Frontal cortex (tissue), 4 donors: ENCODE measurements at places on chromosomes 7 and 10.
A peak's percentile ranks its signal among the peaks of the same experiment; 100 is the strongest.

- no peak for DNase-seq
Observed at GRCh38 chr7:69893906-69894305, 295.6 kb downstream of the AUTS2 start.

- no peak for DNase-seq
Observed at GRCh38 chr10:92847202-92847864, 987 bp upstream of the EXOC6 start.

GRCh38 chr10:49365675-49366415 is 30.0 kb downstream of the DRGX start:
- no peak for DNase-seq

- DNase-seq = peak; percentile 88
Observed at GRCh38 chr10:43396928-43397624, 11.9 kb downstream of the HNRNPF start.

- DNase-seq = no peak
Observed at GRCh38 chr10:78547397-78547796, 513.7 kb downstream of the RPS24 start.

- DNase-seq = no peak
Observed at GRCh38 chr10:89171263-89171872, 35.7 kb downstream of the CH25H start.

GRCh38 chr7:14000247-14000646 is 10.8 kb upstream of the ETV1 start:
- no peak for DNase-seq

GRCh38 chr10:99976886-99977665 is 32.7 kb downstream of the DNMBP start:
- DNase-seq = no peak

GRCh38 chr10:5184987-5185775 is at the start of gene AKR1C8:
Gene AKR1C8, minus strand, starts transcription at chr10:5185150. Its CDS starts 46 bp downstream, at chr10:5185104.
- DNase-seq = no peak

GRCh38 chr7:110001254-110001938 is 1089.5 kb upstream of the LRRN3 start:
- no peak for DNase-seq

DNA sequence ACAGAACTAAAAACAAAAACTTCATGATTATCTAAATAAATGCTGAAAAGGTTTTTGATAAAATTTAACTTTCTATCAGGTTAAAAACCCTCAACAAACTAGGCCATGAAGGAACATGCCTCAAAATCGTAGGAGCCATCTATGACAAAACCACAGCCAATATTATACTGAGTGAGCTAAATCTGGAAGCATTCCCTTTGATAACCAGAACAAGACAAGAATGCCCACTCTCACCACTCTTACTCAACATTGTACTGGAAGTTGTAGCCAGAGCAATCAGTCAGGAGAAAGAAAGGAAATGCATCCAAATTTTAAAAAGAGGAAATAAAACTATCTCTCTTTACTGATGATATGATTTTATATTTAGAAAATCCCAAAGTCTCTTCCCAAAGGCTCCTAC is 228.7 kb downstream of the CHRM2 start:
- DNase-seq = no peak

DNA sequence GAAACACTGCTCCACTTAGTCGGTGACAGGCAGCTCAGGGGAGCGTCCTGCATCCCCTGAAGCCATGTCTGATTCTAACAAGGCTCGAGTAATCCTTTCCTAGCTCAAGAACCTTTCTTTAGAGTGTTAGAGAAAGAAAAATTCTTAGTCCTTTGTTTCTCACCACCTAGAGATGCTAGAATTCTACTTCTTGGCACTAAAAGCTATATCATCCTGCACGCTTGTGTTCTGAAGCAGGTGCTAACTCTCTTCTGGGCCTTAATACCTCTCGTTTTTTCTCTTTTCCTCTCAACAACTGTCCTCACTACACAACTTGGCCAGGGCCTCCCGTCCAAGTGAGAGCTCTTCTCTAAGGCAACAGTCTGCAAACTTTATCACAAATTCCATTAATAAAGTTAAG is at the start of gene LYZL2:
Gene LYZL2 (minus strand): TSS at position 101 of the 400 bp plus-strand sequence. CDS start 2,838 bp downstream, outside the sequence.
- DNase-seq = no peak

DNA sequence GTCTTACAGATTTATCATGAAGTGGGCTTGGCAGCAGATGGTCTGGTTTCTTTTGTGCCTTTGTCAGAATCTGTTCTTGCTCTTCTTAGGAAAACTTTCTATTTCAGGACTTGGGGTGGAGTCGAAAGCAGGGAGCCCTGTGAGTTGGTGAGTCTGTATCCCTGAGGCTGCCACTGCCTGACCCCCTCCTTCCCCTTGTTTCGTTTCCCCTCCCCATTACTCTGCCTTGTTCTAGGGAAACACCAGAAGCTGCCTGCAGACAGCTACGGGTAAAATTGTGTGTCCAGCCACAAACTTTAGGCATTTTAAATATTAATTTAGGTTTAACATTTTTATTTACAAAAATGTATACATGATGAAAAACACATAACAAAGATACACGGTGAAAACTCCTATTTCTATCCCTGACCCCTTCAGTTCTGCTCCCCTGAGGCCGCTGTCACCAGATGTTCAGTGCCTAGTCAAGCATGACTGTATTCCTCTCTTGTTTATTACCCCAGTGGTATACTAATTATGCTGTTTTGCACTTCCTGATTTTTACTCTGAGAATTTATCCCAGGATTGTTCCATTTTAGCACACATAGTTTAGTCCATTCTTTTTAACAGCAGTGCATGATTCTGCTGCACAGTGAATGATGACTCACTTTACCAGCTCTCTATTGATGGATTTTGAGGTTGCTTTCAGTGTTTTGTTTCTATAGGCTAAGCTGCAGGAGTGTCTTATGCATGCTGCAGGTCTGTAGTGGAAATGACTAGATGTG is 9.1 kb downstream of the TSPAN14 start:
- no peak for DNase-seq

- DNase-seq = peak; percentile 53
Observed at GRCh38 chr10:126504063-126504760, 115.9 kb upstream of the ADAM12 start.

- no peak for DNase-seq
Observed at GRCh38 chr10:67670401-67670800, 25.6 kb downstream of the CTNNA3 start.

DNA sequence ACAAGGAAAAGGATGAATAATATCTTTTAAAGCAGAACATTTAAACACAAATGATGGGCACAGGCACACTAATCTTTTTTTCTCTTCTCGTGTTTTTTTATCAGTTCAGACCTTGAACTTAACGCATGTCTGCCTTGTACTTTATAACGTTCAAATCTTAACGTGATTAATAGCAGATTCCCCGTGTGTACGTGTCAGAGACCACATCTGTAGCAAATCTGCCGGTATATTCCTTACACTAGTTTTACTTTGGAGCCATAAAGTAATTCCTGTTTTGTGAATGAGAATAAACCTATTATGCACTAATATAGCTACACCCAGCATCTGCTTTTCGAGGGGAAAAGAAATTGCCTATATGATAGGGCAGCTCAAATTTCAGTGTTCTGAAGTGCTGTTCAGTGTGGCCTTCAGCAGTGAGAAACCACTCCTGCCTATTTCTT is 166.0 kb upstream of the TCF7L2 start:
- no peak for DNase-seq

DNA sequence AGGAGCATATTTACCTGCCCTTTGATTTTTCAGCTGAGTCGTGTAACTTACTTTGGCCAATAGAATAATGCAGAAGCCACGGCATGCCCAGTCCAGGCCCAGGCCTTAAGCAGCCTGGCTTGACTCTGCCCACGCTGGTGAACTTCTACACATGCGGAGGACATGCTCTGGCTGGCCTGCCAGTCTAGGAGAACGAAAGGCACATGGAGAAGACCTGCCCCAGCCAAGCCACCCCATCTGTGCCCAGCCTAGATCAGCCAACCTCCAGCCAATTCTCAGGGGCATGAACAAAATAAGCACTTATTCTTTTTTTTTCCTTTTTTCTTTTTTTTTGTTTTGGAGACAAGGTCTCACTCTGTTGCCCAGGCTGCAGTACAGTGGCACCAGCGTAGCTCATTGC is 112.7 kb upstream of the NANOS1 start:
- DNase-seq = no peak

DNA sequence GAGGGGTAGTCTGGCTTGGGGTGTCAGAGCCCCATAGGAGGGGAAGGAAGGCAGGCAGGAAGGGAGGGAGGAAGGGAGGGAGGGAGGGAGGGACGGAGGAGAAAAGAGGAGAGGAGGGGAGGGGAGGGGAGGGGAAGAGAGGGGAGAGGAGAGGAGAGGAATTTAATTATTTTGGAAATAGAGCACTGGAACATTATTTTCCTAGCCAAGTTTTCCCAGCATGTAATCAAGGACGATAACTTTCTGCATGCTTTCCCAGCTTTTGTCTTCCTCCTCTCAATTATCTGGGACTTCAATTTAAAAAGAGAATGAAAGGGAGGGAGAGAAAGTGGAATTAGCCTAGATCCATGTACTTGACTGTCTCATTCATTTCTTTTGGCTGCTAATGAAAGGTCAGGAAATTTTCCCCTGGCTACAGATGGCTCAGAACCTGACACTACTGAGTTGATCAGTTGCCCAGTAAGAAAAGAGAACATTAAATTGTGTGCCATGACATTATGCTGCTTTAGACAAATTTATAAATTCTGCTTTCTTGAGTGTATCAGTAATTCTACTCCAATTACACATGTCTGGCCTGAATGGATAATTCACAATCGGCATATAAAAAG is 148.8 kb downstream of the LRRC4 start:
- DNase-seq = no peak

GRCh38 chr10:28250782-28251181 is 52.1 kb downstream of the MPP7 start:
- DNase-seq = peak; percentile 9

DNA sequence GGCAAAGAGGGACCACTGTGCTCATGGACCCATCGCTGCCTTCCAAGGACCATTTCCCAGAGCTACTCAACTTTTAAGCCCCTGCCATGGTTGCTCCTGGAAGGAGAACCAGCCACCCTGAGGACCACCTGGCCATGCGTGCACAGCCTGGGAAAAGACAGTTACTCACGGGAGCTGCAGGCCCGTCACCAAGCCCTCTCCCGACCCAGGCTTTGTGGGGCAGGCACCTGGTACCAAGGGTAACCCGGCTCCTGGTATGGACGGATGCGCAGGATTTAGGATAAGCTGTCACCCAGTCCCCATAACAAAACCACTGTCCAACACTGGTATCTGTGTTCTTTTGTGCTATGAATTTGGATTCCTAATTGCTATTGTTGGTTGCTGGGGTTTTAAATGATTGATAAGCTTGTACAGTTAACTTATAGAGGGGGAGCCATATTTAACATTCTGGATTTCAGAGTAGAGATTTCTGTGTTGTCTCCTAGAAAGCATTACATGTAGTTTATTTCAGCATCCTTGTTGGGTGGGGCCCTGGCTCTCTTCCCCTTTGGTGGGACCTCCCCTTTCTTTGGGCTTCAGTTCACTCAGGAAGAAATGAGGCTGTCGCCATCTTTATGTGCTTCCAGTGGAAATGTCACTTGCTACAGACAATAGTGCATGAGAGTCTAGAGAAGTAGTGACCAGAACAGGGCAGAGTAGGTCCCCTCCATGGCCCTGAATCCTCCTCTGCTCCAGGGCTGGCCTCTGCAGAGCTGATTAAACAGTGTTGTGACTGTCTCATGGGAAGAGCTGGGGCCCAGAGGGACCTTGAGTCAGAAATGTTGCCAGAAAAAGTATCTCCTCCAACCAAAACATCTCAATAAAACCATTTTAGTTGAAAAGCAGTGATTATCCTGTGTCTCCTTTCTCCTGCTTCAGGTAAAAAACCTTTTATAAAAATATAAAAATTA is 19.4 kb downstream of the LAT2 start:
- DNase-seq = no peak

DNA sequence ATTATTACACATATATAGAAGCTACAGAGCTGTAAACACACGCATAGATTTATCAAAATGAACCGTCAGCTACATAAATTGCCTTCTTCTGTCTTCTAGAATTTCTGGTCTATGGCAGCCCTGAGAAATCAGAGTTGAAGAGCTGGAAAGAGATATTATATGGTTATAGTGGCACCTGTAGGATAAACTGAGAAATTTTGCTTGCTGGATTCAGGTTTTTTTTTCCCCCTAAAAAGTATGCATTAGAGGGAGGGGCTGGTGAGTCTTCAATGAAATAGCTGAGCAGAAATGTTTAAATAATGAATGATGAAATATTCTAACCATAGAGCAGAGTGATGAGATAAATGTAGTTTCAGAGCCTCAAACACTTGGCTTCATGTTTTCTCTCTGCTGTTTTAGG is 78.0 kb upstream of the DYNC1I1 start:
- DNase-seq = no peak

- DNase-seq = peak; percentile 7
Observed at GRCh38 chr7:69078997-69079769, 519.1 kb upstream of the AUTS2 start.

DNA sequence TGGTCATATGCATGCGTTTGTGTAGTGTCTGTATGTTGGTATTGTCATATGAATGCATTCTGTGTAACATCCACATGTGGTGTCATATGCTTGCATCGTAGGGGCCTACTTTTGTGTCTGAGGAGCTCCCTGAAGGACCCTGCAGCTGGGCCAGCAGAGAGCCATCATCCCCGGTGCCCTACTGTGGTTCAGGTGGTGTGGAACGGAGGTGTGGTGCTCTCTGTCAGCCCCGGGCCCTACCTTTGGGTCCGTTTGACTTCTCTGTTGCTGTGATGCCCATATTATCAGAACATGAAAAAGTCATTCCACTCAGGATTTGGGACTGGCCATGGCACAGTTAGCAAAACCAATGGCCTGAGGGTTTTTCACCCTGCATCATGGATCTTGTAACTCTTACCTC is 217.9 kb downstream of the ADARB2 start:
- DNase-seq = no peak

DNA sequence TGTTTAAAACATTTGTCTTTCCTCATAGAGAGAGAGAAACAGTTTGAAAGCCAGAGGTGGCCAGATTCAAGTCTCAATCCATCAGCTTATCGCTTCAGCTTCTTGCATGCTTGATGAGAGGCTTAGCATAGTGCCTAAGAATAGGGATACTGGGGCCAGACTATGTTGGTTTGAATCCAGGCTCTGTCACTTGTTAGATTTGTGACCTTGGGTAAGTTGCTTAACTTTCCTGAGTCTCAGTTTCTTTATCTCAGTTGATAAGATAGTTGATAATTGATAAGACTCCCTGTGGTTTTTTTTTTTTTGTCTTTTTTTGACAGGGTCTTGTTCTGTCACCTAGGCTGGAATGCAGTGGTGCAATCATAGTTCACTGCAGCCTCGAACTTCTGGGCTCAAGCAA is 12.1 kb upstream of the CDK6 start:
- DNase-seq = no peak

GRCh38 chr10:7255517-7255916 is 155.3 kb downstream of the SFMBT2 start:
- no peak for DNase-seq

DNA sequence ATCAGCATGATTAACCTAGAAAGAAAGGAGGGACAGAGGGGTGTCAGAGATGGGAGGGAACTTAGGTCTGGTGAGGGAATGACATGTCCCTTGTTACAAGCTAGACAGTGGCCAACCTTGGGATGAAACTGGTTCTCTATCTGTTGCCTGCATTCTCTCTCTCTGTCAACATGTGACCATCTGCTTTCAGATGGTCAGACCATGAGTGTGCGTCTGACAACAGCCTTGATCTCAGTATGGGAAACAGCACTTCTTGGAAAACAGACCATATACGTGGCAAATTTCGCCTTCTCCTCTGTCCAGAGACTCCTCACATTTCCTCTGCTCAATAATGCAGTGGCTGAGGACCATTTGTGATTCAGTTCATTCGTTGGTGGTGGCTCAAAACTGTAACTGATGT is 845.9 kb downstream of the TYW1 start:
- DNase-seq = no peak
